Stimulated activated CD8-positive, alpha-beta memory T cell treated with anti-CD3 and anti-CD28 coated beads, Interleukin-15, amount 100 ng/mL, for 1 hour (primary cell): ENCODE measurements at places on chromosomes 4 and X.

DNA sequence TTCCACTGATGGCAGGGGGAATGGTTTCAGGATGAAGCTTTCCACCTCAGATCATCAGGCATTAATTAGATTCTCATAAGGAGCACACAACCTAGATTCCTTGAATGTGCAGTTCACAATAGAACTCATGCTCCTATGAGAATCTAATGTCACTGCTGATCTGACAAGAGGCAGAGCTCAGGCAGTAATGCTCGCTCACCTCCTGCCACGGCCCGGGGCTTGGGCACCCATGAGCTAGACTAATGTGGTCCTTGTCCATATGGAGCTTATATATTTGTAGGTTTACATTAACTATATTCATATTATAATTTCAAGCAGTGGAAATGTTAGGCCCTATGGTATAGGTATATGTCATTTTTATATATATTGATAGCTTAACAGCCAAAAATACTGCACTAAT lies 24.4 kb downstream of the SLC9B2 start:
- DNase-seq = no peak

- DNase-seq = no peak
Observed at GRCh38 chr4:169215656-169216055, 55.1 kb downstream of the SH3RF1 start.

- DNase-seq = no peak
Observed at GRCh38 chr4:85637778-85638177, 162.8 kb downstream of the ARHGAP24 start.

DNA sequence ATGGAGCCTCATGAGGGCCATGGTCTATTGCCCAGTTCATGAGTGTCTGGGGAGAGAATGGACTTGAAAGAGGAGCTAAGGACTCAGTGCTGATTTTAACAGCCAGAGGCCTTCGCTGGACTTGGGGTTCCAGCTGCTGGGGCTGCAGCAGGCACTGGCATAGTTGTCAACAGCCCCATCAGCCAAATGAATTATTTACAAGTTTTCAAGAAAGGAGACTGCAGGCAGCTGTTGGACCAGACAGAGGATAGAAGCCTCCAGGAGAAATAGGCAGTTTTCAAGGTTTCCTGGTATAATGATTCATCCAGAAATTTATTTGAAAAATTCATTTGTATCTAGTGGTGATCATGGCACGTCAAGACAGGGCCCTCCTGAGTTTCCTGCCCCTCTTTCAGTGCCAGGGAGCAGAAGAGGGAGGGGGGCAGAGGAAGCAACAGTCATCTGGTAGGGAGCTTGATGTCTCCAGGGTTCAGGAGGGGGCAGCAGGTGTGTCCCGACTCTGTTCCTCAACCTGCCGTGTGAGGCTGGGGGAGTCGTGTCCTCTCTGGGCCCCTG lies 63.1 kb upstream of the GPR78 start:
- no peak for DNase-seq

- no peak for DNase-seq
Observed at GRCh38 chr4:183182873-183183725, 84.0 kb downstream of the WWC2 start.

- DNase-seq = no peak
Observed at GRCh38 chrX:101931136-101931487, 715 bp downstream of the ZMAT1 start.
